ENCODE measurements at places on chromosomes 16 and 17.
A peak's percentile ranks its signal among the peaks of the same experiment; 100 is the strongest.

DNA sequence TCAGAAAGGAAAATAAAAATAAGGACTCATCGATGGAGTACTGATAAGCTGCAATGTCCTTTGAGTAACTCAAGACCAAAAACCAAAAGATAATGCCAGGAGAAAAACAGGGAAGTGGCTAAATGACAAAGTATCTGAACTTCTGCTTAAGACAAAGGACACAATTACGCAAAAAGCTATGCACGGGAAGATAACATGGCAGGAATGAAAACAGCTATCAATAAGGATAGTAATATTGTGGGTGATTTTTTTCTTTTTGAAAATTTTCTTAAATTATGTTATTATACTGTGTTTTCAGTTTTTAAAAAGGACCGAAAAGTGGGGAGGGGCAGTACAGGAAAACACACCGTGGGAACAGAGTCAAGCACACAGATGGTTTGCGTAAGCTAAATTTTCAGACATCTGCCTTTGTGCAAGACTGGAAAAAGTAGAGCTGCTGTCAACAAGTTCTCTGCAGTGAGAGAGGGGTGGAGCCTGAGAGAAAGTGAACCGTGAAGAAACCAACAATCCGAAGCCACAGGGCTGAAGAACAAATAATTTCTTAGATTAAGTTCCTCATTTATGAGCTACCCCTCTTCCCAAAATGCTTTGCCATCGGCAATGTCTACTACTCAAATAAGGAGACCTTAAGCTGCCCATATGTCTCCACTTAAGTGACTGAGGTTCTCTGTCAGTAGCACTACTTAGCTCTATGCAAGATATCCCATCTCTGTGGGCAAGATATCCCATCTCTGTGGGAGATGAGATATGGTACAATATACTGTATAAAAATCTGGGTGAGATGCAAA lies 99.9 kb upstream of the CORO6 start:
- peak; percentile 69 for DNase-seq

- DNase-seq, result no peak
Observed at GRCh38 chr17:40909755-40910154, 24.7 kb upstream of the KRT20 start.

DNA sequence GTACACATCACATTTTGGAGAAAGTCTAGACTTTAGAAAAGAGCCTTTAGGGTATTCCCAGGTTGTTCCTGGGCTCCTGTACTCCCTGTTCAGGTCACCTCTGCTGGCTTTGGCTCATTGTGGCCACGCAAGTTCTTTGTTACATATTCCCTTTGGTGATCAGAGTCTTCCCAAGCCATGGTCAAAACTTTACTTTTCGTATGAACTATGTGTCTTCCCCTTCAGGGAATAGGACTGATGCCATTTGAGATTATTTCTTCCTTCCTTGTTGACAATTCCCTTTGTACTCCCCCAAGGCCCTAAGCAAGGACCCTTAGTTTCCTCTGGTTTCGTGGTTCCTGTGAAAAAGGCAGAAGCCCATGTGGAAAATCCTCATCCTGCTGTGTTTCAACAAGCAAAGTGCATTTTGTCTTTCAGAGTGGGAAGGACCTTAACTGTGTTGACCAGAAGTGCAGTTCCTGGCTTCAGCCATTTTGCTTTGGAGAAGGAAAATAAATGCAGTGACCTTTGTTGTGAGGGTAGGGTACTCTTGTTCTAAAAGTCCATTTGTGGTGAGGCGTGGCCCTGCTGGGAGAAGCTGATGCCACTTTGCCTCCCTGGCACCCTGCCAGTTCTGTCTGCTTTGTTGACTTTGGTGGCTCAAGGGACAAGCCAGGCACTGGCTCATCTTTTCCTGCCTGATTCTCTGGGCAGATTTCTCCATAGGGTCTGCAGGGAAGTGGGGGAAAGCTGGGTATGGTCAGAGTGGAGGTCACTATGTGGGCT lies 55.1 kb downstream of the ZNRF1 start:
- DNase-seq, result no peak

DNA sequence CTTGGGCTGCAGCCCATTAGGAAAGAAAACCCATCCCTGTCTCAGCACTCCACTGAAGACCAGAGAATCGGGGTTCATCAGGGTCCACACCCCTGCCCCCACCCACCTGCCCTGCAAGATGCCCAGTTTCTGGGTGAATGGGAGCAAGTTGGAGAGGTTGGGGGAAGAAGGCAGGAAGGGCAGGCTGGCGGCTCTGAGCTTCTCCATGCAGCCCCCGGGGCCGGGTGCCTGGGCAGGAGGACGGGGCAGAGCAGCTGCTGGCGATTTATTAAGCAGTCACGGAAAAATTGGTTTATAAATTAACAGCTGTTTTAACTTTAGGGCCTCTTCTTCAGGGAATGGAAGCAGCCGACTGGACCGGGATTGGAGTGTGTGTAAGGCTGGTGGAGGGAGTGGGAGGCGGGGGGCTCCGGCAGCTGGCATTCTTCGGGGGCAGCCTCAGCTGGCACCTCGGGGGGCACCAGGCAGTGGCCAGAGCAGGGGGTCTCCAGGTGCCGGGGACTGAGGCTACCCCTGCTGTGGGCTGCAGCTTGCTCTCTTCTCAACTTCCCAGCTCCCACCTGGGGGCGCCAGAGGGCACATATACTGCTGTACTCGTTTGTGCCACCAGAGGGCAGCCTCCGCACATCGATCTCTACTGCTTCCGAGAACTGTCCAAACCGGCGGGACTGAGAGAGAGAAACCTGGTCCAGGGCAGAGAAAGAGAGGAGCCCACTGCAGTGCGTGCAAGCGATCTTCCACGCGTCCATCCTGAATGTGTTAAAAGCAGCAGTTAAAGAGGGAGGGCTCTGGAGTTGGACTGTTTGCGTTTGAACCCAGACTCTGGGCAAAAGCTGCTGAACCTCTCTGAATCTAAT lies 5.0 kb upstream of the PPP1R1B start:
- peak; percentile 90 for DNase-seq

GRCh38 chr17:56119936-56120335 lies 33.3 kb upstream of the ANKFN1 start:
- DNase-seq, result no peak
